ENCODE measurements at places on chromosomes 3 and 15.

DNA sequence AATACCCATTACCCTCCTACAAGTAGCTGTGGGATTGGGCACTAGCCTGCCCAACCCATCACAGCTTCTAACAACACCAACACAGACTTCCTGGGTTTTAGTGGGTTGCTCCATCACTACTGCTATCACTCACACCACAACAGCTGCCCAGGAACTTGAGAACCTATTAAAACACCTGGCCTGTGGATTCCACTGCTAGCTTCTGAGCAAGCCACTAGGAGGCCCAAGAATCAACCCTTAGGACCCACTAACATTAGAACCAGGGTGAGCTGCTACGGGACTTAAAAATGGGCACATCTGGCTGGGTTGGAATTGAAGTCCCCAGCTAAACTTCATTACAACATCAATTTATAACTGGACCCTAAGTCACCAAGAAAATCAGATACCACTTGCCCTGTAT lies 113.2 kb upstream of the TP63 start:
- no peak for DNase-seq

GRCh38 chr3:68876112-68876713 lies 56.1 kb downstream of the TAFA4 start:
- peak; percentile 21 for DNase-seq

DNA sequence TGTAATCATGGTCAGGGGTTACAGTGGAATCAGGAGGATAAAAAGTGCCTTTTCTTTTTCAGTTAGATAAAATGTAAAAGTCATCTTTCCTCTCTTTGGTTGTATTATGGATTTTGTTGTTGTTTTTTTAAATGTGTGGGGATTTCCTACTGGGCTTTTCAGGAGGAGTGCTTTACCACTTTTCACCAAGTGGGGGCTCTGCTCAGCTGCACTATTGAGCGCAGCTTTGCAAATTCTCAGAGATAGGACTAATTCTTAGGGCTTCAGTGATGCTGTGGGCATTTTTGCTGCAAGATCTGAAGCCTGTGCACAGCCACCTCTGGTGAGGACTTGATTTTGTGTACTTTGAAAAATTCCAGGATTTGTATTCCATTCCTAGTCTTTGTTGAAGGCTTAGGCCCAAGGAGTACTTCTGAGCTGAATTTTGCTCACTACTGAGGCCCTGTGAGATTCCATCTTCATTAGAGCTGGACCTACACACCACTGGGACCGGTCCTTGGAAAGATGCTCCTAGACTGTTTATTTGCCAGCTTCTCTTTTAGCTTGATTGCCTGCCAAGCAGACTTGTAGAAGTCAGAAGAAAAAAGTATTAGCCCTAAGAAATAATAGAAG lies 7.5 kb downstream of the GNB5 start:
- no peak for DNase-seq

DNA sequence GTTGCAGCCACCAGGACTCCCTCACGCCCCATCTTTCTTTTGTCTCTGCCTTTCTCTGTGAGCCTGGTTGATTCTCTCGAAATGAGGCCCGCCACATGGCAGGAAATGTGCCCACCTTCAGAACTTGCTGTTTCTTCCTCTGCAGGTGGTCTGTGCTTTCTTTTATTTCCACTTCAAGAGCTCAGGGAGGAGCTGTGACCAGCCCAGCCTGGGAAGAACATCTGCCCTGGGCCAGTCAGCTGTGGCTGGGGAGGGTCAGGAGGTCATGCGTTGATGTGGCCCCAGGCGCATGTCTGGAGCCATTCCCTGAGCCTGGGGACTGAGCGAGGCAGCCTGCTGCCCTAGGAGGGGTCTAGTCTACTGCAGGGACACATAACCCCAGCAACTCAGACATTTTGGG lies 8.0 kb downstream of the FBLN2 start:
- no peak for DNase-seq

GRCh38 chr15:81781395-81781794 lies 264.4 kb downstream of the MEX3B start:
- DNase-seq = no peak

DNA sequence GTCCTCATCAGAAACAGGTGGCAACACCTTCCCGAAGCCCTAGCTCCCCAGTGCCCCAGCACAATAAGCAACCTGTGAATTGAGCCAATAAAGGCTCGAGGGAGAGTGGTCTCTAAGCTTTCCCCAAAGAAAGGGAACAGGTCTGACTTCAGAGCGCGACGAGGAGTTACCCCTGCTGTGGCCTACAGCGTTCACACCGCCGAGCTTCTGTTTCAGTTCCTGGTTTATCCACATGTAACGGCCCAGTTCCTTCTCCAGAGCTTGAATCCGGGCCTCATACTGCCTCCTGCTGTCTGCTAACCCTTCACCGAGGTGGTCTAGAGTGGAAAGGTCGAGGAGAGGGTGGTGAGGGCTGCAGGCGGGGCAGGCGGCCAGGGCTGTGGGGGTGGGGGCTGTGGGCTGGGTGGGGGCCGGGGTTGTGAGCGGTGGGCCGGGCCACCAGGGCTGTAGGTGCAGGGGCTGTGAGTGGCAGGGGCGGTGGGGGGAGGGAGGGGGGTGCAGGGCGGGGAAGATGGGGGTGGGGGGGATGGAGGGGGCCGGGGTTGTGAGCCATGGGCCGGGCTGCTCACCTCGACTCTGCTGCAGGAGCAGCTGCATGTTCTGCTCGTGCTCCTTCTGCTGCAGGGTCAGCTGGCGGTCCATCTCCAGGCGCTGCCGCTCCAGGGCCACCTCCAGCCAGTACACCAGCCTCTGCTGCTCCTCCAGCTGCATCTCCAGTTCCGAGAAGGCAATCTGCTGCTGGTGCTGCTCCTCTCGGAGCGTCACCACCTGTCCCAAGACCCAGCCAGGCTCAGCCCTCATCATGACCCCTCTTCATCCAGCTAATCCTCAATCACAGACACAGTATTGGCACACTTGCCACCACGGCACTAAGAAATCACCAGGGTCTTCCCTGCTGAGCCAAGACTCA lies 26.2 kb downstream of the KIF7 start:
- no peak for DNase-seq

GRCh38 chr3:64888840-64889392 lies 201.1 kb upstream of the ADAMTS9 start:
- no peak for DNase-seq

- DNase-seq = no peak
Observed at GRCh38 chr3:11009898-11010297, 17.4 kb downstream of the SLC6A1 start.

GRCh38 chr3:61768284-61769037 lies 207.1 kb downstream of the PTPRG start:
- no peak for DNase-seq
